ENCODE measurements at places on chromosomes 4 and X.

DNA sequence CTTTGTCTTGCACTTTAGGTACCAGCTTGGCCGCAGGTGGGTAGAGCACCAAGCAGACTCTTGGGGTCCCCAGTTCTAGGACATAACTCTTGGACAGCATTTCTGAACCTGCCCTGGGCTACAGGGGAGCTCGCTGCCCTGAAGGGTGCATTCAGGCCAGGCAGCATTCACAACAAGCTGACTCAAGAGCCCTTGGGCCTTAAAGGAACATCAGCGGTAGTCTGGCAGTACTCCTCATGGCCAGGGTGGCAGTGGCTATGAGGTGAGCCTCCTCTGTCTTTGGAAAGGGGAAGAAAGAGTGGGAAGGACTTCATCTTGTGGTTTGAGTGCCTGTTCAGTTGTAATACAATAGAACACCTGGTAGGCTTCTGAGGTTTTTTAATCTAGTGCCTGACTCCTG lies 24.8 kb upstream of the SMARCA5 start:
- DNase-seq: no peak

DNA sequence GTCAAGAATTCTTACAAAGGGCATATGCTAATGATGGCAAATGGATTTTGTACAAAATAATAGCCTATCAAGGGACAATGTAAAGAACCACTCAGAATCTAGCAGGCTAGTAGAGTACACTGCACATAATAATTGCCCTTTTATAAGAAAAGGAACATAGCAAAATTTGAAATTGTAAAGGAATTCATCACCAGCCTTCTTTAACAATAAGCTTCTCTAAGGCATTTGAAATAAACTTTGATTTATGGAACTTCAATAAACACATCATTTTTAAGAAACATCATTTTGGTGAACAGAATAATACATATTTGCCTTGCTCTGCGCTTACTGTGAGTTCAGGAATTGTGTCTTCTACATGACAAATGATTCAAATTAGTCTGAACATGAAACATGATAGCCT lies 9.7 kb upstream of the ATP10D start:
- DNase-seq: no peak

DNA sequence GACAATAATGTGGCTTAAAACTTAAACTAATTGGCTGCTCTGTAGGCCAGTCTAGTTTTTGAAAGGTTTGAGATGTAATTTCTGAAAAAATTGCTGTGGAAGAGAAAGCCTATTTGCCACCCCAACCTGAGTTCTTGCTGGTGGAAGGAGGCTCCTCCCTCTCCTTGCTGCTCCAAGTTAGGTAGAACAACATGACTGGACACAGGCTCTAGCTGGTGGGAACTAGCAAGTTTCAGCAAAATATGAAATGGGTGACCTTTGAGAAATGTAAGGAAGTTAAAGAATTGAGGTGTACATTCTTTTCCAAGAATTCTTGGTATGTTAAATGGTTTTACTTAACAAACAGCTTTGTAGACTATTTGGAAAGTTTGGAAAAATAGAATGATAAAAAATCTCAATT lies 8.0 kb downstream of the RPL34 start:
- no peak for DNase-seq

DNA sequence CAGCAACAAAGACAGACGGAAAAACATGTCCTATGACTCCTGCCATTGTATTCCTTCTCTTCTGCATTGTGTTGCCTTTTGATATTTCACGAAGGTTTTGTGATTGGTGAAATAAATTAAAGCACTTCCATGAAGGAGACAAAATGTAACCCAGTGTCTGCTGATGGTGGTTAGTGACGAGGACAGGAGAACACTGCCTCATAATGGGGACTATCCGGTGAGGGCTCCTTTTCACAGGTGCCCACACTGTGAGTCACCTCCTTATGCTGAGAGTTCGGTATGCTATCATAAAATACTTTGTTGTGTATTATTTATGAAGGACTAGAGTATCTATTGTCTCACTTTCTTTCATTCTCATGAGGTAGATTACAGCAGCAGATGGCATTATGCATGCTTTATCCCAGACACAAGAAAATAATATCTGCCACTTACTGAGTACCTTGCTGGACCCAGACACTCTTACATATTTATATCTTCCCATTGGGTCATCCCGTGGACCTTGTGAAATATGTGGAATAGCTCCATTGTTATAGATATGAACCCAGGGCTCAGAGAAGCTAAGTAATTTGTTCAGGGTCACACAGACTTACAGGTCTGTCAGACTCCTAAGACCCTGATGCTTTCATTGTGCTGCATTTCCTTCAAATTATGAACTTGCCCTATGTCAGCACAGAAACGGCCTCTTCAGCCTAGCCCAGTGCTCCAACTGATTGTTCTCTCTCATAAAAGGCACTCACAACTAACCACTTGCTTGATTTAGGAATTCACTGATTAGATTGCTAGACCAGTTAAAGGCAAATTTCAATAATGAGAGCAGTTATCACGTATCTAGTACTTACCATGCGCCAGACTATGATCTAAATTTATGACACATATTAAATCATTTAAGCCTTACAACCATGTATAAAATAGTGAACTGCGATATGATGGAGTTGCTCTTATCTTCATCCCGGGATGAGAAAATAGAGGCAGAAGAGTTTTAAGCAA lies 31.2 kb downstream of the PLS3 start:
- DNase-seq: no peak

DNA sequence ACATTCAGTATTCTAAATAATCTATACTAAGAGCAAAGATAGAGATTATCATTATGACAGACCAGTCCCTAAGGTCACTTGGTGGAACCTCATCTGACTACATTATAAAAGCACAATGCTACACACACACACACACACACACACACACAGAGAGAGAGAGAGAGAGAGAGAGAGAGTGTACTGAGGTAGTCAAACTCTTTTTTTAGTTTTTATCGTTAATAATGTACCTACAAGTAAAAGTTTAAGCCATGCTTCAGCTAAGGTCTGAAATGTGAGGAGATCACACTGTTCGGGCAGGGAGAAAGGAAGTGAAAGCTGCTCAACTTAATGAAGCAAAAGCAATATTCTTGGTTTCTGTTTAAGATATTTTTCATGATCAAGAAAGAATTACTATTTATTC lies 75.8 kb upstream of the CCDC160 start:
- no peak for DNase-seq
